HFFc6 (cell line): ENCODE measurements at places on chromosomes 7 and 10. TPM values are rescaled to one million over a fixed set of nuclear protein-coding genes. Genes with fewer than 3 reads are reported as not detected.

RAPGEF5 gene
- total RNA-seq = 0.39 to 1.0 TPM (median 0.53 TPM) in 3 replicates

ATP5MK gene
- total RNA-seq = 434 to 482 TPM (median 475 TPM) in 3 replicates

GPR85 gene
- 2.7 and 3.8 TPM in 2 replicates for total RNA-seq

DGKI gene
- total RNA-seq = 1.4 to 2.2 TPM (median 1.8 TPM) in 3 replicates

SOSTDC1 gene
- total RNA-seq = not detected in 3 replicates

FAM24B gene
- total RNA-seq = 6.0 to 8.5 TPM (median 6.4 TPM) in 3 replicates

AFAP1L2 gene
- not detected in 3 replicates for total RNA-seq

KNDC1 gene
- total RNA-seq = 0.21 to 1.00 TPM (median 0.74 TPM) in 3 replicates

ALOX5 gene
- not detected in 2 replicates for total RNA-seq

FAM171A1 gene
- total RNA-seq = 30.8 to 51.0 TPM (median 35.9 TPM) in 3 replicates

OR2A12 gene
- not detected in 3 replicates for total RNA-seq

ADRB1 gene
- not detected in 3 replicates for total RNA-seq

PCGF5 gene
- total RNA-seq = 29.6 to 35.2 TPM (median 29.6 TPM) in 3 replicates

EBF3 gene
- total RNA-seq = 0.23 TPM in 1 of 3 replicates, not detected in the others

METTL27 gene
- total RNA-seq = 4.2 to 5.6 TPM (median 4.8 TPM) in 3 replicates

RP9 gene
- 13.5 to 18.6 TPM (median 15.6 TPM) in 3 replicates for total RNA-seq

TEX47 gene
- not detected in 3 replicates for total RNA-seq

MCM10 gene
- total RNA-seq = 8.3 to 17.4 TPM (median 14.7 TPM) in 3 replicates

BUD31 gene
- total RNA-seq = 134 to 175 TPM (median 154 TPM) in 3 replicates

MUC12 gene
- total RNA-seq = 0.91 to 1.6 TPM (median 1.4 TPM) in 3 replicates

C10orf53 gene
- total RNA-seq = not detected in 3 replicates

SLC26A5 gene
- not detected in 3 replicates for total RNA-seq

SUN3 gene
- 1.8 TPM in 1 of 3 replicates, not detected in the others for total RNA-seq

HOXA6 gene
- 1.4 to 3.1 TPM (median 2.0 TPM) in 3 replicates for total RNA-seq

H2BK1 gene
- not detected in 3 replicates for total RNA-seq

VSTM4 gene
- 0.18 to 0.27 TPM (median 0.22 TPM) in 3 replicates for total RNA-seq

ITIH5 gene
- not detected in 3 replicates for total RNA-seq

TMEM229A gene
- total RNA-seq = not detected in 2 replicates

KLHDC10 gene
- total RNA-seq = 21.0 to 23.1 TPM (median 22.1 TPM) in 3 replicates

PLAC9 gene
- total RNA-seq = 2.1 to 8.1 TPM (median 5.9 TPM) in 3 replicates

TMEM236 gene
- 0.09 and 0.10 TPM in 2 replicates for total RNA-seq

ZNF239 gene
- 4.5 to 6.9 TPM (median 6.3 TPM) in 3 replicates for total RNA-seq

GPR37 gene
- not detected in 3 replicates for total RNA-seq

LIPM gene
- total RNA-seq = not detected in 3 replicates

FAM25G gene
- total RNA-seq = not detected in 3 replicates

FMC1 gene
- total RNA-seq = 9.5 to 15.3 TPM (median 12.8 TPM) in 3 replicates

TMEM130 gene
- 6.7 to 12.6 TPM (median 11.3 TPM) in 3 replicates for total RNA-seq

GIMAP1 gene
- not detected in 3 replicates for total RNA-seq

VPS37D gene
- total RNA-seq = 2.4 to 3.2 TPM (median 2.9 TPM) in 3 replicates

MACC1 gene
- not detected in 3 replicates for total RNA-seq

HYAL4 gene
- not detected in 2 replicates for total RNA-seq

COL28A1 gene
- 0.05 TPM in 1 of 3 replicates, not detected in the others for total RNA-seq

IL6 gene
- total RNA-seq = 21.7 to 52.7 TPM (median 30.2 TPM) in 3 replicates

AMPH gene
- 4.1 to 5.5 TPM (median 4.2 TPM) in 3 replicates for total RNA-seq

TRPV5 gene
- not detected in 3 replicates for total RNA-seq

NACAD gene
- total RNA-seq = 6.8 to 9.0 TPM (median 8.2 TPM) in 3 replicates

ADCY1 gene
- not detected in 3 replicates for total RNA-seq

SPDYE2B gene
- not detected in 3 replicates for total RNA-seq

PDK4 gene
- total RNA-seq = not detected in 3 replicates
